HL-60 (cell line): ENCODE measurements at places on chromosomes 3 and 15.

DNA sequence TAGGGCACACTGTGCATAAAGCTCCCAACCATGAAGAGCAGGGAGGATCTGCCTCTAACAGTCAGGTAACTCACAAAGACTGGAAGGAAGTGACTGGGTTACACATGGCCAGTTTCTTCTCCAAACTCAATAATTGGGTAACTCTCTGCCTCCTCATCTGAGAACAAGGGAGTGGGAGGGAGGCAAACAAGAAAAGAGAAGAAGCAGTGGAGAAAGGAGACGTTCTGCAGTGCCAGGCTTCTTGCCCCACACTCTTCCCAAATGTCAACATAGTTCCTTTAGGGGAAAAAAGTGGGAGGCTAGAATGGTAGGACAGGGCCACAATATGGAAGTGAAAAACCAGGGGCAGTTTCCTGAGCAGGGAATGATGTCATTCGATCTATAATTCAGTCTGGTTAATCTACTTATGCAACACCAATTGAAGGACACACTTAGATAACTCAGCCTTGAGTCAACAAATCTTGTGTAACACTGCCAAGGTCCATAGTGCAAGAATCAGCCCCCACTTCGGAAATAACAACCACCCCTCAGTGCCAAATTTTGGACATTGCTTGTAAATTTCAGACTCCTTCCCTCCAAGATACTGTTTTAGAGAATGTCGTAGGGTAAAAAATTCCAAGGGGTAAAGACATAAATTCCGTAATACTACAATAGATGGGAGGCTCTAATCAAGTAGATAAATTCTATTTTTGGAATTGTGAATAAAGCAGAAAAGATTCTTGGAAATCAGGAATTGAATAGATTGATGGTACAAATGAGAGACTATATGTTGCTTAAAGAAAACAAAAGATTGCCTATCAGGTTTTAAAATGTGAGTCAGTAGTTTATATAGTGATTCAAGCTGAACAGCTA, 143.0 kb downstream of the LPP start:
- DNase-seq, result peak; percentile 76

DNA sequence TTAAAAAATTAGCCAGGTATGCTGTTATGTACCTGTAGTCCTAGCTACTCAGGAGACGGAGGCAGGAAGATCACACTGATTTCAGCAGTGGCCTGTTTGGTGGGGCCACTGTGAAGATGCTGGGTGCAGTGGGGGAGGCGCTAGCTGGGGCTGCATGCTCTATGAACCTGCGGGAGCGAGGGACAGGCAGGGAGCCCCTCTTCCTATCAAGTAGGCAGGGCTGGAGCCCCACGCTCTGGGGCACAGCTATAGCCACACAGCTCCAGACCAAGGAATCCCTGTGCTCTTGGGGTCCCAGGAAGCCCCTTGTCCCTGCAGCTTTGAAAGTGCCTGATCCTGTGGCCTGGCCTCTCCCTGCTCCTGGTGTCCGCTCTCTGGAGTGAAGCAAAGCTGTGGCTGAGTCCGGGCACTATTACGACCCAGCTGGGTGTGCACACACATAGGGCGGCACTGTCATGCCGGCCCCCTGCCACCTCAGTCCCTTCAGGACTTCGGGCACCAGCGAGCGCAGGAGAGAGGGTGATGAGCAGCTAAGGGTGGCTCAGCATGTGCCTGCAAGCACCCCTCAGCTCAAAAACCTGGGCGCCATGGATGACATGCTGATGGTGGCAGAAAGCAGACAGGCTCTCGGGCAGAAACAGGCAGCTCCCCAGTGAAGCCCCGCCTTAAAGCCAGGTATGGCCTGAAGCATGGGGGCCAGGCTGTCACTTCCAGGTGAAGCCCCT, 262.6 kb downstream of the TBC1D5 start:
- DNase-seq, result no peak

DNA sequence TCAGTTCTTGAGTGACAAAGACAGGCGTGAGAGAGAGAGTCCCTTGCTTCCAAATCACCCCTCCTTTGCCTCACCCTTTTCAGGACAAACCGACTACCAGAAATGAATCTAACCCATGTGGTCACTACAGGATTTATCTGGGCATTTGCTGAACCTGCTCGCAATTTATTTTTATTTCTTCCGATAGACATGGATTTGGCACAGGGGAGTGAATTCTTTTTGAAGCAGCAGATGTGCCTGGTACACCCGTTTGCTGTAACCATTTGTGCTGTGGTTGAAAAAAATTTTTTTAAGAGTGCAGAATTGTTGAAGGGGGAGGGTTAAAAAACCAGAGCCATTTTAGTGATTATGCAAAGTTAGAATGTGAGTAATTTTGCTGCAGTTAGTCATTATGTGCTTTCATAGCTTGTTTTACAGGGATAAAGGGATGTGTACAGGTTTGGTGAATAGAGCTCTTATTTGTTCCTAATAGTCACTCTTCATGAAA, 442.0 kb downstream of the LPP start:
- no peak for DNase-seq

- DNase-seq, result peak; percentile 29
Observed at GRCh38 chr3:171768281-171768900, 41.9 kb downstream of the PLD1 start.

- no peak for DNase-seq
Observed at GRCh38 chr3:149625795-149626194, 32.0 kb downstream of the WWTR1 start.

- DNase-seq, result no peak
Observed at GRCh38 chr15:50669611-50670010, 17.0 kb downstream of the TRPM7 start.

GRCh38 chr15:90106522-90107117, 4.4 kb upstream of the IDH2 start:
- no peak for DNase-seq

DNA sequence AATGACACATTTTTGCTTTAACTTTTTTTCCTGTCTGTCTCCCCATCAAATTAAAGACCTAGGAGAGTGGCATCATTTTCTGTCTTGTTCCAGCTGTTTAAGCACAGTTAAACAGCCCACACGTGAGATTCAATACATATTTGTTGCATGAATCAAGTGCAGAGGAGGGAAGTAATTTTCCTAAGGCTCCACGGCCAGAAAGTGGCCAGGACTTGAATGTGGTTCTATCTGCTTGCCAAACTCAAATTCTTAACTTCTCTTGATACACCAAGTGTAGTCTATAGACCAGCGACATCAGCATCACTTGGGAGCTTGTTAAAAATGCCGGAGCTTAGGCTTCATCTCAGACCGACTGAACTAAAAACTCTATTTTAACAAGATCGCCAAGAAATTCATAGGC, 724.8 kb upstream of the CFAP20DC start:
- DNase-seq, result no peak

DNA sequence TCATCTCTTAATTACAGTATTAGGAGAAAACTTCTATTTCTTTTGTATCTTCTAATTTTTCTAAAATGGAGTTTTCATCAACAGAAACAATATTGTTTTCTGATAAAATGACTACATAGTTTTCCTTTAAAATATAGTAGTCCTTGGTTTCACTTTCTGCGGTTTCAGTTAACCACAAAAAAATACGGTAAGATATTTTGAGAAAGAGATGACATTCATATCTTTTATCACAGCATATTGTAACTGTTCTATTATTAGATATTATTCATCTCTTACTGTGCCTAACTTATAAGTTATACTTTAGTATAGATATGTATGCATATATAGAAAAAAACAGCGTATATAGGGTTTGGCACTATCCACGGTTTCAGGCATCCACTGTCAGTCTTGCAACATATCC, 2.3 kb downstream of the B4GALT4 start:
- no peak for DNase-seq

DNA sequence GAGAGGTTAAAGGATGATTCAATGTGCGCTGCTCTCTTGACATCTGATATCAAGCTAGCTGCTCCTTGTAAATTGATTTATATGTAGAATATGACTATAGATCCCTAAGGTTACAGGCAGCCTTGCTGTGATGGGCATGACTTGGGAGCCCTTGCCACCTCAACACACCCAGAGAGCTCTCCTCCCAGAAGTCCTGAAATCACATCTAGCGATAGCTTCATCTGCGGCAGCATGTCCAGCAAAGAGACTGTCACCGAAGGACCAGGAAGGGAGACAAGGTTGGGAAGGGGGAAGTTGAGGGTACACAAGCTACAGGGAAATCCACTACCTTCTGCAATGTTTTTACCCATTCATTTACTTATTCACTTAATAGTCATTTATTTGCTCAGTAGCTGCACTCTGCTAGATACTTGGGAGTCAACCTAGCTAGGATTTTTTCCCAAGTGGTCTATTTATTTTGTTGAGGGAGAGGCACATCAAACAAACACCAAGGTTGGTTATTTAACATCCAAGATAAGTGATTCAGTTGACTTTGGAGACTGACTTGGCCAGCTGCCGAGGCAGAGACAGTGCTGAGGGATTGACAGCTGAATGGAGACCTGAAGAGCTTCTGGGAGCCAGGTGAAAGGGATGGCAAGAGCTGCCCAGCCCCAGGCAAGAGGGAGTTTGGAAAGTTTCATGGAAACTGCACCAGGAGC, 205.8 kb upstream of the IL12A start:
- DNase-seq, result no peak

- no peak for DNase-seq
Observed at GRCh38 chr15:79091204-79091867, 756 bp upstream of the RASGRF1 start.

GRCh38 chr15:100454148-100454547, 74.6 kb downstream of the CERS3 start:
- no peak for DNase-seq

DNA sequence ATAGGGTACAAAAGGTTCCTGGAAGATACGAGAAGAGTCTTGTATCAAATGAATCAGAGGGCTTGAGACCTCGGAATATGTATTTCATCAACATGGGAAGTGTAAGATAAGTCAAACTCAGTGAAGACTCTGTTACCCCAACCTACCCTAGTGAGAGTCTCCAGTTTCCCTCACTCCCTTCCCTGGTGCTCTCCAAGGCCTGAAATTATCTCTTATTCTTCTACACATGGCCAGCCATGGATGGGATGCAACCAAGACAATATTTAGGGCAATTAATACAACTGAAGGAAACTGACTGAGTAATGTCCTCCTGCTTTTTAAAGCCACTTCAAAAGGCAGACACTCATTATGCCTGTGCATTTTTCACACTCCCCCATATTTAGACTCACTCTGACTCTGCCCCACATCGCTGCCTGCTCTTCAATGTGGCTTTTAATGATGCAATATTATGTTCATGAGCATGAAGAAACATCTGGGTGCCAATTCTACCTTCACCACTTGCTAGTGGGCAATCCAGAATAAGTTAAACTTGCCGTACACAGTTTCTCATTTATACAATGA, 137.1 kb upstream of the THBS1 start:
- no peak for DNase-seq

DNA sequence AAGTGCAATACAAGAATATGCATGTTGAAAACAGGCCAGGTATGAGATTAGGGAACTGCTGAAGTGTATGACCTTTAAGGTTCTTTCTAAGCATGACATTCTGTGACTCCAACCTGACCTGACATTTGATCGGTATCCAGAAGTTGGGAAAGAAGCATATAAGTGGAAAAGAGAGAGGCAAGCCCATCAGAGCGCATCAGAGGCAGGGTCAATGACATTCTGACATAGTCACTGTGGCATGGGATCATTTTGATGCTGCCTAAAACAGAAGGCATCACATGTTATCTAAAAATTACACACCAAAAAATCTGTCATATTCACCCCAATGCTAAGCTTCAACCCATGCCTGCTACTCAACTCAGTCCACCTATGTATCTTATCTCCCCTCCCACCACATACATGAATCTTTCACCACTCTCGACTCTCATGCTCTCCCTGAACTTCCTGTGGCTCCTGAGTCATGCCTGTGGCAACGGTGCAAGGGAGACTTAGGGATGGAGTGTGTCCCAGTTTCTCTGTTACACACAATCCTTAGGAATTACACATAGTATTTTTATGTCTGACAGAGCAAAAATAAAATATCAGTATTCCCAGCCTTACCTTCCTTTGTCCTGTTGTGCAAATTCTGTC, 20.5 kb upstream of the LRRN1 start:
- DNase-seq, result no peak

DNA sequence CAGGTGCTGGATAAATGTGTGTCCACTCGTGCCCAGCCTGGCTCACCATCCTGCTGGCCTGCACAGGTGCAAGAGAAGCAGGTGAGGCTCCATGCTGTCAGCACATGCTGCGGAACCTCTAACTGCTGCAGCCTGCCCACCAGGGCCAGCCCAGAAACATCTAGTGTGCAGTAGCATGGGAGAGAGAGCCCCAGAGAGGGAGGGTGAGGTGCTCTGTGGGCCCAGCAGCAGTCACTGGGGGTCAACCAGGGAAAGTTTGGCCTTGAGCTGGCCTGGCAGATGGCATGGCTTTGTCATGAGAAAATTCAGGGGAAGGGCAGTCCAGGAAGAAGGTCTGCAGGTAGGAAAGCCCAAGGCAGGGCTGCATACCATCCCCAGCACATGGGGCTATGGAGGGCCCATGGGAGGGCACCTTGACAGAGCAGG, 18.2 kb upstream of the PRR23E start:
- DNase-seq, result no peak

- no peak for DNase-seq
Observed at GRCh38 chr15:64502551-64502950, 42.2 kb downstream of the ZNF609 start.

DNA sequence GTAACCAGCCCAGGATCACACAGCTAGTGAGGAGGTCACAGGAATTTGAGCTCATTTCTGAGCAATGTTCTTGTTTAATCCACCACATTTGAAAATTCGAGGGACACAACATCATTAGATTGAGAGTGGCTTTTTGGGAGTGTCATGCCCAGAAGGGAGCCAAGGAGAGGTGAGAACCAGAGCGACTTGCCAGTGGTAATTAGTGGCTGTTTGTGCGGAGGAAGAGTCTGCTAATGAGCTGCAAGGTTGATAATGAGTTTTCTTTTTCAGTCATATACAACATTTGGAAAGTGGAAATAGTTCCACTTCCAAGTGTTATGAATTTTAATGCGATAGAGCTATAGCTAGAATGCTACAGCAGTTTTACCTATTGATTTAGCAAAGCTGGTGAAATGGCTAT, 19.7 kb downstream of the GABRA5 start:
- DNase-seq, result no peak

- no peak for DNase-seq
Observed at GRCh38 chr3:42778644-42779043, 5.6 kb upstream of the CCDC13 start.

DNA sequence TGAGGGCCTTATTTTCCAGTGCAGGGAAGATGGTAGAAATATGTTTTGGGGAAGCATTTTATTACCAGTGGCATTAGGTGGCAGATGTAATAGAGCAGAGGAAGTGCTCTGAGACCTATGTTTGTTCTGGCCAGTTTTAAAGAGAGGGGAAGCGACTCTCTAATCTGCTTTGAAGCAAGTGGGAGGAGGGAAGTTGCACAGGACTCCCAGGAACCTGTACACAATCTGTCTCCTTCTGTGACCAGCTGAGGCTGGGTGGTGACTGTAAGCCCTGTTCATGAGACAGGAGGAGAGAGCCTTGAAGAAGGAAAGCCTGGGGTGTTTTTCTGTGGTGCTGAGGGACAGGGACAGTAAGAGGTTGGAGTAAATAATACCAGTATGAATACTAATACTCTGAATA, 60.5 kb downstream of the LPP start:
- DNase-seq, result peak; percentile 82

DNA sequence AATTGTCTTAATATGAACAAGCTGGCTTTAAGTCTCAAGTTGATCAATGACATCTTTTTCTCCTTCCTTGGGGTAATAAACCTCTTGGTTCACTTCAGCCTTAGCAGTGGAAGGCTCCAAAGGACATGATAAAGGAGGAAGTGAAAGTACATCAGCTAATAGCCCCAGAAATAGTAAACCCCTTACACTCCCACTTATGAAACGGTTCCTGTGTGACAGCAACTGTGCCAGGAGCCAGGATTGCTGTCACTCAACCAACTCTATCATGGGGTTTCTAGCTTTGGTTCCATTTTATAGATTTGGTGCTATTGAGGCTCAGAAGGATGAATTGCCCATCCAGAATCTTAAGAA, 216.7 kb downstream of the ABHD5 start:
- DNase-seq, result no peak
